Osteocyte (in vitro differentiated cells): ENCODE measurements at places on chromosomes 13 and 19. TPM values are rescaled to one million over a fixed set of nuclear protein-coding genes. Genes with fewer than 3 reads are reported as not detected.

DNA sequence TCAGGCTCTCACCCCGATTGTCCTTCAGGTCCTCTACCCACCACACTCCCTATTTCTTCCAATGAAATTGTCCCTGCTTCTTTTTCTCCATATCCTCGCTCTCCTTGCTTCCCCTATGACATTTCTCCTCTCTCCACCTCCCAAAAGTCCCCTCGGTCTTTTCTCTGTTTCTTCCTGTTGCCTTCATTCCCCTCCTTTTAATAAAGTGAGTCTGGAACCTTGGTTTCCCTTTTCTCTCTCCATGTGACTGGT, 676 bp upstream of the ZNF574 start:
- no peaks in the 10 kb centered on the region for H3K27me3 ChIP-seq
- peak overlapping the region; percentile 100 for H3K27ac ChIP-seq
- H3K4me1 ChIP-seq, result peaks cover 33% of the 10 kb centered on the region
- no peak for DNase-seq
- peaks cover 6% of the 10 kb centered on the region for H3K36me3 ChIP-seq
- H3K4me3 ChIP-seq, result peak overlapping the region; percentile 98

DNA sequence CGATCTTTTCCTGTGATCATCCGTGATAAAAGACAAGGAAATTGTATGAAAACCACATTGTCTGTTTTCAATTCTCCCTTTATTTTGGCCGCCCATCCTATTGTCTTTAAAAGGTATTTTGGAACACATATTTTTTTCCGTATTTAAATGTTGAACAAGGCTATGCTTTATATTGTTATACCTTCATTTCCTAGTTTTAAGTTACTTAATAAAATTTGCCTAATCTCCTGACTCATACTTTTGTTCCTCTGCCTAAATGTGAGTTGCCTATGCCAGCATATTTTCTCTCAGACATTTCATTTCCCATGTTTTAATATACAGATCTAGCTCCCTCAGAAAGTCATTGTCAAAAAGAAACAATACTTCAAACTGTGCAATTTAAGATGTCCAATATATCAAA, 104.2 kb downstream of the SLITRK6 start:
- no peak for DNase-seq
- no peaks in the 10 kb centered on the region for H3K36me3 ChIP-seq
- H3K4me1 ChIP-seq, result no peaks in the 10 kb centered on the region
- no peak overlapping the region for H3K4me3 ChIP-seq
- no peak overlapping the region for H3K27ac ChIP-seq

The SPACA4 gene
- total RNA-seq, result not detected in 2 replicates

GRCh38 chr19:38840583-38840968, 9.0 kb upstream of the ECH1 start:
- H3K27ac ChIP-seq, result no peak overlapping the region
- DNase-seq, result no peak
- H3K4me1 ChIP-seq, result peaks cover 3% of the 10 kb centered on the region
- peaks cover 75% of the 10 kb centered on the region for H3K36me3 ChIP-seq
- H3K4me3 ChIP-seq, result no peak overlapping the region

- no peak overlapping the region for H3K4me3 ChIP-seq
- H3K36me3 ChIP-seq, result peaks cover 1% of the 10 kb centered on the region
- peaks cover 3% of the 10 kb centered on the region for H3K27me3 ChIP-seq
- H3K4me1 ChIP-seq, result peaks cover 37% of the 10 kb centered on the region
- no peak for DNase-seq
- H3K27ac ChIP-seq, result peak overlapping the region; percentile 18
Observed at GRCh38 chr19:8638078-8638619, 7.7 kb downstream of the NFILZ start.

GRCh38 chr19:16893686-16893989, 4.8 kb downstream of the F2RL3 start:
- no peak overlapping the region for H3K27ac ChIP-seq
- H3K36me3 ChIP-seq, result peaks cover 7% of the 10 kb centered on the region
- no peak overlapping the region for H3K4me3 ChIP-seq
- H3K4me1 ChIP-seq, result peaks cover 22% of the 10 kb centered on the region
